CD8-positive, alpha-beta memory T cell (primary cell): ENCODE measurements at places on chromosomes 13 and 19. TPM values are rescaled to one million over a fixed set of nuclear protein-coding genes. Genes with fewer than 3 reads are reported as not detected.

DNA sequence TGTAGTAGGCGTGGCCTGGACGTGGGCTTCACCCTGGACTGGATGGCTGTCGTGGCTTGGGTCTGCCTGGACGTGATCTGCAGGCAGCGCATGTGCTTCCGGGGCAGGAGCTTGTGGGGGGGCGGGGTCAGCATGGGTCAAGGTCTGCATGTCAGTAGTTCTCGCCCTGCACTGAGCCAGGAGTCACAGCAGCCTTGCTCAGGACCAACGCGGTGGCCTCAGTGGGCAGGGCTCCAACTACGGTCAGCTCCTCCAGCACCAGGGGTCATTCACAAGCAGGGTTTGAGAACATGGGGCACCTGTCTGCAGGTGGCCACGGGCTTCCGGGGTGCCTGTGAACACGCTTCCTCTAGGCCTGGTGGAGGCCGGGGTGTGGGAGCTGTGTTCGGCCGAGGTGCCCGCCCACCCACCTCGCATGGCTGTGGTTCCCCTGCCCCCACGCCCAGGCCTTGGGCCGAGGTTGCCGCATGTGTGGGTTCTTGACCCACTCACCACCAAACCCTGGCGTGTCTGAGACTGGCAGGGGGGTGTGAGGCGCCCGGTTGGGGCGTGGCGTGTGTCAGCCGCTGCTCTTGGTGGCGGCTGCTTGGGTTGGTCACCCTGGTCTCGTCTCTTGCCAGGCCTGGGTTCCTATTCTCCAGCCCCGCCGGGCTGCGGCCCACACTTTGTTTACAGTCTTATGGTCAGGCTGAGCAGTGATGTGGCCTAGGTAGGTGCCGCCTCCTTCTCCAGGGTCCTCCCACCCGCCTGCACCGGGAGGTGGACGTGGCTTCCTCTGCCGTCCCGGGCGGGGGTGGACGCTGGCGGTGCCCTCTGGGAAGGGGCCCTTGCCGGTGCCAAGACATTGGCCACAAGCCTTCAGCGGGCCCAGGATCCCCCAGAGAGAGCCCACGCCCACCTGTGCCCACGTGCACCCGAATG is 4.8 kb upstream of the RPS15 start:
- no peak for DNase-seq

DNA sequence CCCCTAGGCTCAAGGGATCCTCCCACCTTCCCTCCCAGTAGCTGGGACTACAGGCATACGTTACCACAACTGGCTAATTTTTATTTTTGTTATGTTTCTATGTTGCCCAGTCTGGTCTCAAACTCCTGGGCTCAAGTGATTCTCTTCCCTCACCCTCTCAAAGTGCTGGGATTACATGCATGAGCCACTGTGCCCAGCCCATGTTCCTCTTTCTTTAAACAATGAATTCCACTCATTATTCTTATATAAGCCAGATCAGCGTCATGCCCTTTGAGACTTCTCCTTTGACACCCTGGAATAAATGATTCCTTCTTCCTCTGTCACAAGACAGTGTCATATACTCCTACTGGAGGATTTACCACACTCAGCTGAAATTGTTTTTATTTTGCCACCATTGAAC is 519.9 kb upstream of the SPRY2 start:
- DNase-seq = no peak

DNA sequence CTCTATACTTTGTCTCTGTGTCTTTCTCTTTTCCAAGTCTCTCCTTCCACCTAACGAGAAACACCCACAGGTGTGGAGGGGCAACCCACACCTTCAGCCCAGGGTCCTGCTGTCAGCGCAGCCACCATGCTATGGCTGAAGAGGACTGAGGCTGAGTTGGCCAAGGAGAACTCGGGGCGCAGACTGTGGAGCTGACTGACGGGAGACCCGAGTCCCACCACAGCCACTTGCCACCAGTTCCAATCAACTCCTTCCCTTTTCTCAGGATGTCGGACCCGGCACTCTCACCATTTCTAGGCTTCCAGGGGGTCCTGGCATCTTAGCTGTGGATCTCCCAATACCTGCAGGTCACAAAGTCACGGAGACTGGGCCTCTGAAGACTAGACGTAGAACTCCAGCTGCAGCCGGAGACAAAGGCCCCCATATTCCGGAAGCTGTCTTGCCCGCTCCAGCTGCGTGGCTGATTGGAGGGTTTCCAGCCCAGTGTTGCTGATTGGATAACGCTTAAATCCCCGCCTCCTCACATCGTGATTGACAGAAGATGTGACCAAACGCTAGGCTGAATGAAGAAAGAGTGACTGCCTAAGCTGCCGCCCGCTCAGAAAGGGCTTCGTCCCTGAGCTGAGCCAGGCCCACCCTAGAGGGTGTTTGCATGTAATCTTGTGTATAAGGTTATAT is 63.6 kb downstream of the ZNF429 start:
- DNase-seq = peak; percentile 80

- DNase-seq = peak; percentile 52
Observed at GRCh38 chr13:42377640-42378382, 105.9 kb downstream of the AKAP11 start.

- no peak for DNase-seq
Observed at GRCh38 chr13:107835339-107836018, 379.9 kb downstream of the LIG4 start.

The GNA15 gene
- 3.9 TPM for total RNA-seq

The BRME1 gene
- 8.2 TPM for total RNA-seq

The PNMA8C gene
- not detected for total RNA-seq
